Left lobe of liver (tissue), 2 donors: ENCODE measurements at places on chromosomes 6 and 20.

- no peak for DNase-seq
These were observed 25.7 kb downstream of the CFAP61 start for GRCh38 chr20:20078041-20078440.

DNA sequence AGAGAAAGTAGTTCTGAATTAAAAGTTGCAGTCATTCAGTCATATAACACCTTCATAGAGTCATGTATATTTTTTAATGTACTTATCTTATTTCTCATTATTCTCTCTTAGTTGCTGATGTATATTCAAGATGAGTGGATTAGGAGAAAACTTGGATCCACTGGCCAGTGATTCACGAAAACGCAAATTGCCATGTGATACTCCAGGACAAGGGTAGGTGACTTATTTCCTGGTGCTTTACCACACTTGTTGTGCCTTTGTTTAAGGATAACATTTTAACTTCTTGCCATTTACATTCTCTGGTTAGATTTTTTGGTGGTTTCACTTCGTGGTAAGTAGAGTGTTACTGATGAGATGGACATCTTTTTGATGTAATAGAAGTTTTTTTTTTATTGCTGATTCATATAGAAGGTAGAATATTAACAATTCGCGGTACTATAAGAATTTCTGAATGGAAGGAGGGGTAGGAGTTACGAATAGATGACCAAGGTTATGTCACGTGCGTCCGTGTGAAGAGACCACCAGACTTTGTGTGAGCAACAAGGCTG is 120.5 kb downstream of the NCOA3 start:
- no peak for DNase-seq

GRCh38 chr6:159979136-159979874 is 10.4 kb downstream of the IGF2R start:
- DNase-seq = no peak

- DNase-seq = no peak
These were observed 61.6 kb upstream of the TNFRSF21 start for GRCh38 chr6:47371139-47371869.

DNA sequence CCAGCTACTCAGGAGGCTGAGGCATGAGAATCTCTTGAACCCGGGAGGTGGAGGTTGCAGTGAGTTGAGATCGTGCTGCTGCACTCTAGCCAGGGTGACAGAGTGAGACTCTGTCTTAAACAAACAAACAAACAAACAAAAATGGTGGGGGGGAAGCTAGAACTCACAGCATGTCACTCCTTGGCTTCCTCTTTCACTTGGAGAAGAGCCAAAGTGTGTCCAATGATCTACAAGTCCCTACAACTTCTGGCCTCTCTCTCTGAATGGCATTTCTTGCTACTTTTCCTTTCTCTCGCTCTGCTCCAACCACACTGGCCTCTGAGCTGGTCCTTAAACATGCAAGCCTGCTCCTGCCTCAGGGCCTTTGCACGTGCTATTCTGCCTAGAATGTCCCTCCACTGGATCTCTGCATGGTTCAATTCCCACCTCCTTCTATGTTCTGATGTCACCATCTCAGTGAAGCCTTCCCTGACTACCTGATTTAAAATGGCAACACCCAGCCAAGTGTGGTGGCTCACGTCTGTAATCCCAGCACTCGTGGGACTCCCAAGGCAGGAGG is 8.1 kb downstream of the TLDC2 start:
- no peak for DNase-seq

DNA sequence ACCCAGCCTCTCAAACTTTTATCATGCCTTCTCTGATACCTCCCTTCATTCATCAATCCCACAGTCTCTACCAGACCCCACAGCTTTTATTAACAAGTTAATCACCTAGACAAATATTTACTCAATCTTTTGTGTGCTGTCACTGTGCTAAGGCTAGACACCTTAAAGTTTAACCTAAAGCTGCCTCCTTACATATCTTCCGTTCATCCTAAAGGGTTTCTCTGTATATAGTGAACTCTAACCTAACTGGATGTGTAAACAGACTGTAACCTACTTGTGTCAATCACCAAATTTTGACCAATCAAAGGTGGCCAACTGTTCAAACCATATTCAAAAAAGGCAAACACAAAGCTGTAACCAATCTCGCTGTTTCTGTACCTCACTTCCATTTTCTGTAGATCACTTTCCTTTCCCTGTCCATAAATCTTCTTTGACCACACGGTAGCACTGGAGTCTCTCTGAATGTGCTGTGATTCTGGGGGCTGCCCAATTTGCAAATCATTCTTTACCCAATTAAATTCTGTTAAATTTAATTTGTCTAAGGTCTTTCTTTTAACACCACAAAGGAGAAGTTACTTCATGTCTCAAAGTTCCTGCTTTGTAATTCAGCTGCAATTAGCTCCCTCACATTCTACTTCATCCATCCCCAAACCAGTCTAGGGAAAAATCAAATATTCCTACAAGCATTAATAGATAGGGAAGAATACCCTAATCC is 72.5 kb downstream of the ARHGAP18 start:
- DNase-seq = no peak

DNA sequence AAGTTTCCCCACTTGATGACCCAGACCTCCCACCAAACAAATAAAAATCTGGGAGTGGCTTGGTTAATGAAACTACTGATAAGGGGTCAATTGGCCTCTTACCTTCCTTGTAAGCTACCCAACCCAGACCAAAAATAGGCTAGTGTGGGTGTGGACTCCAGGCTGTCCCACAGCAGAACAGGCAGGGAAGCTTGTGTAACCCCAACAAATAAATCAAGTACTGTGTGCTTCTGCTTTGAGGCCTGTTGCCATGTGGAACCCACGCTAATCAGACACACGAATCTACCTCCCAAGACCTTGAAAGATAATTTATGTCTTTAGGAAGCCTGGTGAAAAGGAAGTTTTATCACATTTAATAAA is 33.7 kb upstream of the PAQR8 start:
- DNase-seq = no peak

- no peak for DNase-seq
These were observed 545.1 kb upstream of the GJE1 start for GRCh38 chr6:141587482-141588266.

DNA sequence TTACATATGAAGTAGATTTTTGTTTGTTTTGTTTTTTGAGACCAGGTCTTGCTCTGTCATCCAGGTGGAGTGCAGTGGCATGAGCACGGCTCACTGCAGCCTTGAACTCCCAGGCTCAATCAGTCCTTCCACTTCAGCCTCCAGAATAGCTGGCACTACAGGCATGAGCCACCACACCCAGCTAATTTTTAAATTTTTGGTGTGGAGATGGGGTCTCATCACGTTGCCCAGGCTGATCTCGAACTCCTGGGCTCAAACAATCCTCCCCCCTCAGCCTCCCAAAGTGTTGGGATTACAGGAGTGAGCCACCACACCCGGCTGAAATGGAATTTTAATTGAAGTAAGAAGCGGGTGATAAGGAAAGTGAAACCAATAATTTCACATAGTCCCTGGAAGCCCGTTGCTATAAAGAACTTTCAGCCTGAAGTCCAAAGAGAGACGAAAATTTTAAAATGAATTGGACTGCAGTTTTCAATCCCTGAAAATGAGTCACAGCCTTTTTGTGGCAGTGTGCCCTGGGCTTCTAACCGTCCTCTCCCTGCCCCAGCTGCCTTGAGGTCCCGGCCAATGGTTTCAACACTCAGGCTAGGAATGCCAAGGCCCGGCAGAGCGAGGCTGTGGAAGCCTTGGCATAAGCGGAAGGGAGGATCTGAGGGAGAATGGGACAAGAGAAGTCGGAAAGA is 757 bp downstream of the RAET1E start:
- peak; percentile 84 for DNase-seq

DNA sequence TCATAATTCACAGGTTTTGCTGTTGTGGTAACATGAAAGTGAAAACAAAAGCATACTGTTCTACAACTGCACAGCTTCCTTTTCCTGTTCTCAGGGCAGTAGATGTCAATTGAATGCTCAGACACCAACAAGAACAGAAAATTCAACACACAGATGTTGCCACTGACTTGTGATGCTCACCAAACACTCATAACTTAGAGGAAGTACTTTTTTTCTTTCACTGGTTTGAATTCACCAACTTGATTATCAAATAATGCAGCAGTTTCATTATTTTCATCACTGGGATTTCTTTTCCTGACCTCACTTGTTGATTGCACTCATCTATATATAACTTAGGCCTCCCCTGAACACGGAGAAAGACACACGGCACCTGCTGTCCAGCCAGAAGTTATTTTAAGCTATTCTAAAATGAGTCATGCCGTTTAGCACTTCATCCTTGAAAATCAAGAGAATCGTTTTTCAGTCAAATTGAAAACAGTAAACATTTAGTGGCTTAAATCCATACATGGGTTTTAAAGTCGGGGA is 949 bp downstream of the TXLNB start:
- DNase-seq = no peak

- DNase-seq = no peak
These were observed 234.1 kb downstream of the TMEM242 start for GRCh38 chr6:157089258-157089657.
